Sigmoid colon (tissue), 7 donors: ENCODE measurements at places on chromosomes 4 and X.

DNA sequence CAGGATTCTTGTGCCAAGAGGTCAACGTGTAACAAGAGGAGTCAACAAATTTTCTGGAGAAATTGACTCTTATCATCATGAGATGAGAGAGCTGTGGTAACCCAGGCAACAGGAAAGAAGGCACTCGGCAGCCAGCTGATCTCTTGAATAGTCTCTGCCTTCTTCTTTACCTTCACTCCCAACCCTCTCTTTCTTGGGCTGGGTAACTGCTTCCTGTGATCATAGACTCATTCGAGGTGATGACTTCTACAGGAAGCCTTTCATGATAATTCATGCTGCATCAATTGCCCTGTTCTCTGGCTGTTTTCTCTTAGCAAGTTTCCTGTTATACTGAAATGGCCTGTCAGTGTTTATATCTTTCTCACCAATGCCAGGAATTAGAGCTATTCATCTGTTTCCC lies 70.8 kb upstream of the FSTL5 start:
- no peaks in the 10 kb centered on the region for H3K4me1 ChIP-seq
- H3K36me3 ChIP-seq, result no peaks in the 10 kb centered on the region
- H3K27ac ChIP-seq, result no peak overlapping the region
- H3K27me3 ChIP-seq, result no peaks in the 10 kb centered on the region

GRCh38 chrX:41457613-41458192 lies 10.6 kb downstream of the NYX start:
- no peak overlapping the region for H3K4me3 ChIP-seq
- H3K4me1 ChIP-seq, result no peaks in the 10 kb centered on the region
- no peak overlapping the region for H3K27ac ChIP-seq

DNA sequence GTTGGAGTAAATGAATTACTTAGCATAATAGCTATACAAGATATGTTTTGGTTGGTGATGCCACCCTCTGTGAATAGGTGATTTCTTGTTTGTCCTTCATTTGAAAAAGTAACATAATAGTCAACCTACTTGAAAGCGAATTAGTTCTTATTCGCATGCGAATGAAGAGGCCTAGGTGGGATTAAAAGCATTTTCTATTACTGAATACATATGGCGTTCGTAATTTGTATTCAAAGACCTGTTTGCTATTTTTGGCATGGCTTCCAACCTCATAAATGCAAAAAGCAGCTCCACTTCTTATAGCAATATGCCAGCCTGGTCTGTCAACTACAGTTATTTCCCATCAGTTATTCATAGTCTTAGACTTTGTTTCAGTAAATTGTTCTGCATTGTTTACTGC lies 261.3 kb downstream of the TENM3 start:
- H3K36me3 ChIP-seq, result no peaks in the 10 kb centered on the region
- no peak overlapping the region for H3K4me3 ChIP-seq
- no peak overlapping the region for H3K27ac ChIP-seq
- H3K27me3 ChIP-seq, result no peaks in the 10 kb centered on the region

GRCh38 chrX:107596651-107597050 lies 31.7 kb upstream of the PRPS1 start:
- no peaks in the 10 kb centered on the region for H3K36me3 ChIP-seq
- H3K27me3 ChIP-seq, result no peaks in the 10 kb centered on the region
- no peak for DNase-seq
- no peaks in the 10 kb centered on the region for H3K4me1 ChIP-seq
- no peak overlapping the region for H3K27ac ChIP-seq

DNA sequence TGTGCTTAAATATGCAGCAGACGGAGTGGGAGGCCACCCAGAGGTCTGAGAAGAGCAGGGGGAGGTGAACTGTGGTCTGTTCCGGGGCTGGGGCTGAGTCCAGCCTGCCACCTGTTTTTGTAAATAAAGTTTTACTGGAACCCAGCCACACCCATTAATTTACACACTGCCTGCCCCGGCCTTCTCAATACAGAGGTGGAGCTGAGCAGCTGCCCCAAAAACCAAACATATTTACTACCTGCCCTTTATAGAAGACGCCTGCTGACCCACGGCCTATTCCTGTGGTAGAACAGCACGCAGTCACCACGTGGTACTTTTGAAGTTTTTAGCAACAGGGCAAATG lies 45.9 kb downstream of the FGFRL1 start:
- H3K27me3 ChIP-seq, result peaks cover 49% of the 10 kb centered on the region
- peaks cover 10% of the 10 kb centered on the region for H3K4me1 ChIP-seq
- H3K27ac ChIP-seq, result no peak overlapping the region
- no peak overlapping the region for H3K4me3 ChIP-seq

GRCh38 chrX:102599951-102600579 lies 750 bp downstream of the ARMCX5 start:
- no peaks in the 10 kb centered on the region for H3K27me3 ChIP-seq
- H3K4me1 ChIP-seq, result no peaks in the 10 kb centered on the region
- no peaks in the 10 kb centered on the region for H3K36me3 ChIP-seq
- DNase-seq, result no peak
- peak overlapping the region; percentile 76 for H3K27ac ChIP-seq

DNA sequence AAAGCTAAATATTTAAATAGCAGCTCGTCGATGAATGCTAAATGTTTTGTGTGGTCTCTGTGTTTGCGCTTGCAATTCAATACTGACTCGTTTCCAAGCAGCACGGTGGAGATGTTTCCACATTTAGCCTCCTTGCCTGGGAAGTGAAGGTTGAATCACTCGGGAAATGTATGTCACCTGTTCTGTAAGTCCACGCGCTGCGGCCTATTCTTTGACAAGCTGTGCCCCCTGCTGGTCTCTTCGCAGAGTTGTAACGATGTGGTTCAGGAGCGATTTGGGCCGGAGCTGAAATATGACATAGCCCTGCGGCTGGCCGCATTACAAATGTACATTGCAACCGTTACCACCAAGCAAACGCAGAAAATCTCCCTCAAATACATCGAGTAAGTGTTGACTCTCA lies 89.6 kb upstream of the PRPS2 start:
- H3K4me3 ChIP-seq, result no peak overlapping the region
- H3K4me1 ChIP-seq, result no peaks in the 10 kb centered on the region
- no peaks in the 10 kb centered on the region for H3K27me3 ChIP-seq
- H3K36me3 ChIP-seq, result no peaks in the 10 kb centered on the region
- peak; percentile 73 for DNase-seq

- H3K4me1 ChIP-seq, result no peaks in the 10 kb centered on the region
- no peak overlapping the region for H3K4me3 ChIP-seq
- H3K36me3 ChIP-seq, result no peaks in the 10 kb centered on the region
- no peaks in the 10 kb centered on the region for H3K27me3 ChIP-seq
- no peak for DNase-seq
- H3K27ac ChIP-seq, result no peak overlapping the region
These were observed 18.2 kb upstream of the UGT2B10 start for GRCh38 chr4:68797618-68798017.
